ENCODE measurements at places on chromosomes 2 and 18.

- DNase-seq, result no peak
Observed at GRCh38 chr2:64924170-64924934, 64.8 kb upstream of the SLC1A4 start.

DNA sequence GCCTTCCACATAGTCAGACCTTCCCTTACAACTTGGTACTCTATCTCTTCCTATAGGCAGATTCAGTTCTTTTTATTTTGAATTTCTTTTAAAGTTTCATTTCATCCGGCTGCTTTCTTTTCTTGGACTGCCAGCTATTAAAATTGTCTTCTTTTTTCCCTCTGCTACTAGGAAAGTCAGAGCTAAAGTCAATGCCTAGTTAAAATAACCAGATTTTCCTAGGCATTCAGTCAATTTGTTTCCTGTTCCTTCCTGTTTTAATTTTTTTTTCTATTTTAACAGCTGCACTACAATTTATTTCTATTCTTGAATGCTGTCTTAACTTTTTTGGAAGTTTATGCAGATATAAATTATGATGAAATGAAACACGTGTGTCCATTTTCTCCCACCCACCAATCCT is 84.8 kb downstream of the EVA1A start:
- no peak for DNase-seq

DNA sequence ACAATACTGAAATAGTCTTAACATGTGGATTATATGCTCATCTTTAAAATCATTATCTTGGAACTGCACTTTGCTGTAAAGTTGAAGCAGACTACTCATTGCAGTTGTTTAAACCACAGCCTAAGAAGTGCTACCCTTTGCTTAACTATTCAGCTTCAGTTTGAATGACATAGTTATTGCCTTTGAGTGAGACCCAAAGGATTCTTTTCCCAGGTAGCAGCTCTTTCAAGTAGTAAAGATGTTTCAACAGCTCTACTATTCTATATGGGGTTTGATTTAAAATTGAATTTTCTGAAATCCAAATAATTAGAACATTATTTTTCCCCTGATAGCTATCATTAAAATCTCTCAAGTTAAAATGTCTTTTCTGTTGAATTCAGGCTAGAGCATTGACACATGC is 1.1 kb downstream of the SCG2 start:
- no peak for DNase-seq

DNA sequence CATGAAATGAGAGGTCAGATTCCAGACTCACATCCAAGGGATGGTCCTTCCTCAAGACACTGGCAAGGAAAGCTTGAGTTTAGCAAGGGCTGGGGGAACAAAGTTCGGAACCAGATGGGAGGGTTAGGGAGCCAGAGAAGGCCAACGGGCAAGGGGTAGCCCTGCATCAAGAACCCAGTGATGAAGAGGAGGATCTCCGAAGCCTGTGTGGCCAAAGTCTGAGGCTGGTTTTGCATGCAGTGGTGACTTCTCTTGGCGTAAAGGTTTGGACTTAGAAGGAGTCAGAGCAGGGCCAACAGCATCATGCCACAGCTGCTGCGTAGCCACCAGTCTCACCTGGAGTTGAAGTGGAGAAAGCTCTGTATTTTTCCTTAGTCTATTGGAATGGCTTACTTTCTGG is 123.5 kb upstream of the ALPP start:
- DNase-seq, result no peak

- DNase-seq, result no peak
Observed at GRCh38 chr2:233421091-233421816, 67.0 kb downstream of the DGKD start.

DNA sequence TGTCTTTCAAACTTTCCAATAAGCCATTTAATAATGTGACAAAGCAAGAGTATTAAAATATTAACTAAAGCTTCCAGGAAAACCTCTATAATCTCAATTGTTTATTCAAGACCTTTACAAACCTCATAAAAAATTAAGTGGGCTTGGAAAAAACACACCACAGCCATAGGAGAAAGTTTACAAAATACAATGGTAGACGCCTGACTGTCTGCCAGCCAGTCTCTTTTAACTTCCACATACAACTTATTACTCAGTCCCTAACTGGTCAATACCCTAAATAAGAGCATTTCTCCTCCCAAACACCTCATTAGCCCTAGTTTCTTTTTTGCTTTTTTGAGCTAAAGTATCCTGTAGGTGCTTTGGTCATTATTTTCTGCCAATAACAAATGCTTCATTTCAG is 247.4 kb upstream of the CYP26B1 start:
- no peak for DNase-seq

Data from stimulated activated CD8-positive, alpha-beta memory T cell treated with anti-CD3 and anti-CD28 coated beads, Interleukin-7, amount 100 ng/mL, for 24 hours (primary cell).